Placental pericyte (primary cell): ENCODE measurements at places on chromosomes 11 and 22. TPM values are rescaled to one million over a fixed set of nuclear protein-coding genes. Genes with fewer than 3 reads are reported as not detected.

Gene OR5B21
- total RNA-seq, result 2.0 TPM in 1 of 2 replicates, not detected in the other

Gene SUSD2
- 0.44 and 17.2 TPM in 2 replicates for total RNA-seq

Gene NXPE2
- total RNA-seq, result not detected in 2 replicates

Gene C11orf71
- total RNA-seq, result 3.9 and 5.6 TPM in 2 replicates

Gene MISFA
- total RNA-seq, result 0.29 TPM in 1 of 2 replicates, not detected in the other

Gene KMT5B
- total RNA-seq, result 17.2 and 24.9 TPM in 2 replicates

Gene NTM
- 15.1 and 97.8 TPM in 2 replicates for total RNA-seq

Gene JAM3
- 90.6 and 140 TPM in 2 replicates for total RNA-seq

Gene SCGB1A1
- total RNA-seq, result not detected in 2 replicates

Gene TPP1
- 78.6 and 243 TPM in 2 replicates for total RNA-seq

Gene SYTL2
- 4.2 and 14.6 TPM in 2 replicates for total RNA-seq

Gene LRRC4C
- under 0.01 TPM in 2 replicates for total RNA-seq

Gene PNPLA5
- total RNA-seq, result not detected in 2 replicates

Gene CFAP300
- 2.9 and 5.9 TPM in 2 replicates for total RNA-seq

Gene SLC25A45
- total RNA-seq, result 1.1 and 2.0 TPM in 2 replicates

Gene CD44
- total RNA-seq, result 755 and 1,149 TPM in 2 replicates

Gene SLC22A9
- total RNA-seq, result not detected in 2 replicates
